Upper lobe of left lung (tissue), 6 donors: ENCODE measurements at places on chromosomes 4 and X. TPM values are rescaled to one million over a fixed set of nuclear protein-coding genes. Genes with fewer than 3 reads are reported as not detected.

Gene HCCS
- total RNA-seq, result 19.1 TPM

DNA sequence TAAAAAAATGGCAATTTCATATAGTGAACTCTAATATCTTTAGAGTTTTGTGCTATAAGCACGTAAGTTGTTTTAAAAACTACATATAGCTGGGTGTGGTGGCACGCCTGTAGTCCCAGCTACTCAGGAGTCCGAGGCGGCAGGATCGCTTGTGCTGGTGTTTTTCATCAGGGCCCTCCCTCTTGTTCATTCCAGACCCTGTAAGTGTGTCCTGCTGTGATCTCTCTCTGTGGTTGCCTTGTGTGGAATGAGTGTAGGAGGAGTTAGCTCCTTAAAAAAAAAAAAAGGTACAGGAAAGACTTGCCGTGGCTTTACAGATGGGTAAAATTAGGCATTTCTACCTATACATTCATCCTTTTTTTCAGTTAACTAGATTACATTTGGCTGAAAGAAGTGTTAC, 35.4 kb downstream of the RBBP7 start:
- no peaks in the 10 kb centered on the region for H3K36me3 ChIP-seq
- no peak for DNase-seq
- no peak overlapping the region for H3K4me3 ChIP-seq
- no peak overlapping the region for H3K27ac ChIP-seq
- H3K4me1 ChIP-seq, result no peaks in the 10 kb centered on the region

DNA sequence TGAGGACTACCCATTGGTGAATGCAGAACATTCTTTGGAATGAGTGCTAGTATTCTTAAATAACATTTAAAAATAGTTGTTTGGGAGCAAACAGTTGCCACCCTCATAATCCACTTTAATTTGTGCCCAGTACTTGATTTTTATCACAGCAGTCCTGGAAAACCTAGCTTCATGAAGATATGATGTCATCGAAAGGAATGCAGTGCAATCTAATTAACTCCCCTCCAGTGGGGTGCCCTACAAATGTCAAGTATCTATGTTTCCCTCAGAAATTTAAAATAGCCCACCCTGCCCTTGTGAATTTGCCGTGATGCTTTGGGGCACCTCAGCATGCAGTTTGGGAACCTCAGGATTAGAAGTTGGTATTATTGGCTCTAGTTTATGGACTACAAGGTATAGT, 5.4 kb downstream of the RAB9A start:
- DNase-seq, result no peak
- no peaks in the 10 kb centered on the region for H3K36me3 ChIP-seq
- no peak overlapping the region for H3K4me3 ChIP-seq
- H3K27me3 ChIP-seq, result no peaks in the 10 kb centered on the region
- H3K27ac ChIP-seq, result no peak overlapping the region
- peaks cover 16% of the 10 kb centered on the region for H3K4me1 ChIP-seq

DNA sequence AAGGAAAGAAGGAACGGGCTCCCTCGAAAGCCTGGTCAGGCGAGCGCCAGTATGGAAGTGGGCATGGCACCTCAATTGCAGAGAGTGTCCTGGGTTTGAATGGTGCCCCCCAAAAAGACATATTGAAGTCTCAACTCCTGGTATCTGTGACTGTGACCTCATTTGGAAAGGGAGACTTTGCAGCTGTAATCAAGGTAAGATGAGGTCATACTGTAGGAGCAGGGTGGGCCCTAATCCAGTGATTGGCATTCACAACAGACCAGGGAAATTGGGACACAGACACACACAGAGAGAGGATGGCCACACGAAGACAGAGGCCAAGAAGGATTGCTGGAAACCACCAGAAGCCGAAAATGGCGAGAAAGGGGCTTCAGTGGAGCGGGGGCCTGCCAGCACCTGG, 6.4 kb downstream of the ZFP92 start:
- H3K36me3 ChIP-seq, result no peaks in the 10 kb centered on the region
- no peaks in the 10 kb centered on the region for H3K27me3 ChIP-seq
- no peak overlapping the region for H3K27ac ChIP-seq
- H3K4me1 ChIP-seq, result peaks cover 8% of the 10 kb centered on the region

Gene UGT2A1
- total RNA-seq, result not detected

DNA sequence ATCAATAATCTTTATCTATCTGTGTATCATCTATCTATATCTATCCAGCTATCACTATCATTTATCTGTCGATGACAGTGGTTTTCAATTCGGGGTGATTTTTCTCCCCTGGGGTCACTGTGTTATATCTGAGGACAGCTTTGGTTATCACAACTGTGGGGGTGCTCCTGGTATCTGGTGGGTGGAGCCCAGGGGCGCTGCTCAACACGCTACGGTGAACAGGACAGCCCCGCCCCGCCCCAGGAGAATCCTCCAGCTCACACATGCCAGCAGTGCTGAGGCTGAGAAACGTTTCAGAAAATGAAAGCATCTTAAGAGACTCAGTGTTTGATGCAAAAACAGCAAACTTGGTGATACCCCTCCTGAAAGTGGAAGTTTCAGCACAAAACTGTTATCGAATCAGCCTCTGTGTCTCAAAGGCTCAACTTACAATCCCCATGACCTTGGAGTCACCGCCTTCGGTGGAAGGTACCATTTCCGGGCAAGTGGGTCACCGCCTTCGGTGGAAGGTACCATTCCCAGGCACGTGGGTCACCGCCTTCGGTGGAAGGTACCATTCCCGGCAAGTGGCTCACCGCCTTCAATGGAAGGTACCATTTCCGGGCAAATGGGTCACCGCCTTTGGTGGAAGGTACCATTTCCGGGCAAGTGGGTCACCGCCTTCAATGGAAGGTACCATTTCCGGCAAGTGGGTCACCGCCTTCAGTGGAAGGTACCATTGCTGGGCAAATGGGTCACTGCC, 315.3 kb downstream of the DHRSX start:
- DNase-seq, result no peak
- H3K4me1 ChIP-seq, result no peaks in the 10 kb centered on the region
- H3K27me3 ChIP-seq, result no peaks in the 10 kb centered on the region

DNA sequence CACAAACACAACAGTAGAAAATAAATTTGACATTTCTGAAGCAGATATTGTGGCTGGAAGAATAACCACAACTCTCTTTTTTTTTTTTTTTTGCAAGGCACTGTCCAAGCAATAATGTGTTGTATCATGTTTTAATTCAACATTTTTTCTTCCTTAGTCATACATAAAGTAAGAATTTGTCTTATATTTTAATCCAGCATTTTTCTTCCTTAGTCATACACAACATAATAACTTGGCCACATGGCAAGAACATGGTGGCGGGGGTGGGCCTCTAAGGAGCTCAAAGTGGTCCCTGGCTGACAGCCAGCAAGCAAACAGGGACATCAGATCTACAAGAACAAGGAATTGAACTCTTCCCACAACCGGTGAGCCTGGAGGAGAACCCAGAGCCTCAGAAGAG, 20.2 kb downstream of the FBXW7 start:
- no peak for DNase-seq
- H3K27me3 ChIP-seq, result no peaks in the 10 kb centered on the region
- no peaks in the 10 kb centered on the region for H3K4me1 ChIP-seq
- H3K36me3 ChIP-seq, result no peaks in the 10 kb centered on the region

- H3K27me3 ChIP-seq, result no peaks in the 10 kb centered on the region
- no peaks in the 10 kb centered on the region for H3K4me1 ChIP-seq
- no peaks in the 10 kb centered on the region for H3K36me3 ChIP-seq
- H3K4me3 ChIP-seq, result no peak overlapping the region
- H3K27ac ChIP-seq, result no peak overlapping the region
- no peak for DNase-seq
Observed at GRCh38 chrX:10233173-10233572, 76.4 kb downstream of the CLCN4 start.

DNA sequence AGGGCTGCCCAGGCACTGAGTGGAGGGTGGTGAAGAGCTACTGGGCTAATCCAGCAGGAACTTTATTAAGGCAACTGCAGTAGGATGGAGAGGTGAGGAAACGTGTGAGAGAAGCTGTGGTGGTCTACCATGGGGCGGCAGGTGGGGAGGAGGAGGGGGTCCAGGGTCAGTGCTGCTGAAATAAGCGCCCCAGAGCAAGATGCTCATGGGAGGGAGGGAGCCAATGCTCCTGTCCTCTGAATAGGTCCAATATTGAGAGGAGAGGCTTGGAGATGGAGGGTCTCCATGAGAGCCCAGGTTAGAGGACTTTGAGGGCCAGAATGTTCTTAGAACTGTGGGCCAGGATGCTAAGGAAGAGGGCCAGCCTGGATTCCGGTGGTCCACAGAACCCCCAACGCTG, 35.2 kb downstream of the EVC start:
- H3K27me3 ChIP-seq, result no peaks in the 10 kb centered on the region
- no peak overlapping the region for H3K27ac ChIP-seq
- H3K36me3 ChIP-seq, result no peaks in the 10 kb centered on the region
- H3K4me1 ChIP-seq, result no peaks in the 10 kb centered on the region
- DNase-seq, result no peak

- H3K27me3 ChIP-seq, result no peaks in the 10 kb centered on the region
- no peak overlapping the region for H3K27ac ChIP-seq
- no peaks in the 10 kb centered on the region for H3K36me3 ChIP-seq
- DNase-seq, result no peak
- no peaks in the 10 kb centered on the region for H3K4me1 ChIP-seq
Observed at GRCh38 chr4:67575232-67576058, 16.9 kb downstream of the STAP1 start.

Gene PTCHD1
- total RNA-seq, result 0.64 TPM

GRCh38 chr4:108094923-108095482, 73.7 kb downstream of the LEF1 start:
- no peaks in the 10 kb centered on the region for H3K4me1 ChIP-seq
- H3K4me3 ChIP-seq, result no peak overlapping the region
- no peak overlapping the region for H3K27ac ChIP-seq

DNA sequence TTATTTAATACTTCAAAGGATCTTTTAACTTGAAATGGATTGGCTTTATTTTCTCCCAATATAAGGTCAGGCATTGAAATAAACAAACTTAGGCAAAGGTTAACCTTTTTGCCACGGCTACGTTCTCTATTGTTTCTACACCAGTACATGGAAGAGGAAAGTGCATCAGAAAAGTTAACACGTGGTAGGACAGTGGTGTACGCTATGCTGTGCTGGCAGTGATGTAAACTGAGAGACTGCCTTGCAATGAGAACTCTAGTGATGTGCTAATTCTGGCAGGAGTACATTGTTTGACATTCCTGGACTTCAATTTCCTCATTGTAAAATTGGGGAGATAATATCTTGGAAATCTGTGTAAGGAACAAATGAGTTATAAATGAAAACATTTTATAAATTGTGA, 208.2 kb downstream of the TMA16 start:
- DNase-seq, result no peak
- no peaks in the 10 kb centered on the region for H3K4me1 ChIP-seq
- H3K27me3 ChIP-seq, result no peaks in the 10 kb centered on the region

Gene MYOZ2
- 0.13 TPM for total RNA-seq

DNA sequence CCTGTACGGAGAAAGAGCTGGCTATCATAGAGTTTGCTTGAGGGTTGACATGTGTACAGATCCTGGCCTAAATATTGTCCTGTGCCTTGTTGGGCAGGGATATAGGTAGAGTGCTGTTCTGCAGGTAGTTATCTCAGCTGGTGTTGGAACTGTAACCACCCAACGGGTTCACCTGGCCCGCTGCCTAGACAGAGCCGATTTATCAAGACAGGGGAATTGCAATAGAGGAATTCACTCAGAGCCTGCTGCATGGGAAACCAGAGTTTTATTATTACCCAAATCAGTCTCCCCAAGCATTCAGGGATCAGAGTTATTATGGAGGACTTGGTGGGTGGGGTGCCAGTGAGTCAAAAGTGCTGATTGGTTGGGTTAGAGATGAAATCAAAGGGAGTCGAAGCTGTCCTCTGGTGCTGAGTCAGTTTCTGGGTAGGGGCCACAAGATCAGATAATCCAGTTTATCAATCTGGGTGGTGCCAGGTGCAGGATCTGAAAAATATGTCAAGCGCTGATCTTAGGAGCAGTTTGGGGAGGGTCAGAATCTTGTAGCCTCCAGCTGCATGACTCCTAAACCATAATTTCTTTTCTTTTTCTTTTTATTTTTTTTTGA, 42.5 kb upstream of the XIAP start:
- H3K36me3 ChIP-seq, result no peaks in the 10 kb centered on the region
- H3K4me3 ChIP-seq, result no peak overlapping the region
- no peaks in the 10 kb centered on the region for H3K27me3 ChIP-seq
- H3K27ac ChIP-seq, result no peak overlapping the region
- DNase-seq, result no peak
- no peaks in the 10 kb centered on the region for H3K4me1 ChIP-seq

- no peaks in the 10 kb centered on the region for H3K27me3 ChIP-seq
- no peaks in the 10 kb centered on the region for H3K36me3 ChIP-seq
- peaks cover 4% of the 10 kb centered on the region for H3K4me1 ChIP-seq
- no peak for DNase-seq
Observed at GRCh38 chr4:142314247-142314646, 531.9 kb downstream of the INPP4B start.

- no peaks in the 10 kb centered on the region for H3K4me1 ChIP-seq
- no peak overlapping the region for H3K4me3 ChIP-seq
- DNase-seq, result no peak
- H3K27me3 ChIP-seq, result no peaks in the 10 kb centered on the region
- H3K27ac ChIP-seq, result no peak overlapping the region
Observed at GRCh38 chrX:39633293-39633692, 464.5 kb downstream of the BCOR start.

Gene HAND2
- total RNA-seq, result 0.33 TPM

- no peak overlapping the region for H3K4me3 ChIP-seq
- H3K4me1 ChIP-seq, result no peaks in the 10 kb centered on the region
- H3K27ac ChIP-seq, result no peak overlapping the region
- H3K36me3 ChIP-seq, result no peaks in the 10 kb centered on the region
Observed at GRCh38 chr4:125985856-125986255, 671.1 kb downstream of the FAT4 start.

Gene TMPRSS11F
- total RNA-seq, result not detected

DNA sequence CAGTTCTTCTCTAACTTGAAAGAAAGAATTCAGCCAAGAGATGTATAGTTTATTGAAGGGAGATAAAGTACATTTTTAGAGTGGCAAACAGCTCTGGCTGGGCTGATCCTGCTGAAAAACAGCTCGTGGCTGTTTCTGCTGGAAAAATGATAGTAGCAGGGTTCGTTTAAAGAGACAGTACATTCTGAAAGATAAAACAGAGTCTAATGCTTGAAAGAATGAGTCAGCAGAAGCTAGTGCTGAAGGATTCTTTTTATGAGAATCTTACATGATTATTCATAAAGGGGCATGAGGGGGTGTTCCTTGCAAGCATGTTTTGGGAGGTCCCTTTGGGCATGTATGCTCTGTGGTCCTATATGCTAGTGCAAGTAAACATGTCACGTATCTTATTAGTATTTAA, 790.0 kb downstream of the PCDH18 start:
- H3K27ac ChIP-seq, result no peak overlapping the region
- H3K27me3 ChIP-seq, result no peaks in the 10 kb centered on the region
- H3K4me1 ChIP-seq, result no peaks in the 10 kb centered on the region
- H3K4me3 ChIP-seq, result no peak overlapping the region
- DNase-seq, result no peak
- no peaks in the 10 kb centered on the region for H3K36me3 ChIP-seq

- H3K27me3 ChIP-seq, result no peaks in the 10 kb centered on the region
- no peak overlapping the region for H3K4me3 ChIP-seq
- peaks cover 11% of the 10 kb centered on the region for H3K4me1 ChIP-seq
- no peak for DNase-seq
Observed at GRCh38 chr4:150080337-150080736, 2.1 kb downstream of the DCLK2 start.

Gene OTC
- total RNA-seq, result not detected

Gene GC
- total RNA-seq, result 2.5 TPM
